ENCODE measurements at places on chromosomes 1 and 21. TPM values are rescaled to one million over a fixed set of nuclear protein-coding genes. Genes with fewer than 3 reads are reported as not detected.

S100A7 gene
- not detected for total RNA-seq

DNA sequence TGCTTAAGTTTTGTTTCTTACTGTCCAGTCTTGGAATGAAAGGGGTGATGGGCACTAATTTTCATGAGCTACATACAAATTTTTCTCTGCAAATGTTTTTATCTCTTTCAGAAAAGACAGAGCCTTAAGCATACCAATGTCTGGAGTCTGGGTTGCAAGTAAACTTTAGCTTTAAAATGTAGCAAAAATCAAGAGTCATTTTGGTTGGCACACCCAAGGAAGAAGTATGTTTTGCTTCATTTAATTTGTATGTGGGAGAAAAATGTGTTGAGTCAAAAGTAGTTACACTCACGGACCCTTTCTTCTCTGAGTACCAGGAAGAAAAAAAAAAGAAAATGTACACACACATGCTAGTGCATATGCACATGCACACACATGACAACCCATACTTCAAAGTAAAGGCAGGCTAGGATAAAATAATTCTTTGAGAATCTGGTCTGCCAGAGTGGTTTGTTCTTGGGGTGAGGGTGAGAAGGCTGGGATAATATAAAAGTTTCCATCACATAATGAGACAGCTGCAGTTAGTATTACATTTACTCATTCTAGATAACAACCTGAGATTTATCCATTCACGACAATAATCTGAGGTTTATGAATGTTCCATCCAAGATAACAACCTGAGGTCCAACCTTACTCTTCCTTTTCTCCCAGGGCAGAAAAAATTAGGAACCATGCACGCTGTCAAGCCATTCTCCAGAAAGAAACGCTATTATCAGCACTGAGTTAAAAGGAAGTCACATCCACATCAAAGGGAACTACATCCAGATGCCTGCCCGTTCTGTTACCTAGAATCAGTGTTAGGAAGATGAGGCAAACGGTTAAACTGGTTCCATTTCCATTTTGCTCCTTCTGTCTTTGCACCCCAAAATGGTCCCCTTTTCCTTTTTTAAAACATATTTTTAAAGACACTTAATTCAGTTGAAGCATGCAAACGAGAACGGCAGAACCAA, 9.3 kb downstream of the DPYD start:
- DNase-seq: no peak

- no peak for DNase-seq
These were observed 144.2 kb upstream of the POGK start for GRCh38 chr1:166695115-166695514.

DNA sequence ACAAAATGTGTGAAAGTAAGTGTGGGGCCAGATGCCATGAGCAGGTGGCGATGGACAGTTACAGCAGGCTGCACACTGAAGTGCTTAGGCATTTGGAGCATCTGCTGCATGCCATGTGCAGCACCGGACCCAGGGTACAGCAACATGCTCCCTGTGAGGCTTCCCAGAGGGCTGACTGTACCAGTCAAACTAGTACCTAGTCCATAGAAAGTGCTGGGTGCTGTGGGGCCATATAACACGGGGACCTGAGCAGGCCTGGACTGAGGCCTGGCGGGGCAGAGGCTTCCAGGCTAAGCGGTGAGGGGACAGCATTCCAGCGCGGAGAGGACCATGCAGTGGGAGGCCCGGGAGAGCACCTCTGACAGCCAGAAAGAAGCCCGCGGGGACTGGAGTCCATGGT, 29.9 kb upstream of the PKP1 start:
- no peak for DNase-seq

- DNase-seq: peak; percentile 79
These were observed 4.1 kb upstream of the TRAF3IP3 start for GRCh38 chr1:209751627-209752231.

- no peak for DNase-seq
These were observed 79.4 kb upstream of the ACTL8 start for GRCh38 chr1:17675744-17676143.

DNA sequence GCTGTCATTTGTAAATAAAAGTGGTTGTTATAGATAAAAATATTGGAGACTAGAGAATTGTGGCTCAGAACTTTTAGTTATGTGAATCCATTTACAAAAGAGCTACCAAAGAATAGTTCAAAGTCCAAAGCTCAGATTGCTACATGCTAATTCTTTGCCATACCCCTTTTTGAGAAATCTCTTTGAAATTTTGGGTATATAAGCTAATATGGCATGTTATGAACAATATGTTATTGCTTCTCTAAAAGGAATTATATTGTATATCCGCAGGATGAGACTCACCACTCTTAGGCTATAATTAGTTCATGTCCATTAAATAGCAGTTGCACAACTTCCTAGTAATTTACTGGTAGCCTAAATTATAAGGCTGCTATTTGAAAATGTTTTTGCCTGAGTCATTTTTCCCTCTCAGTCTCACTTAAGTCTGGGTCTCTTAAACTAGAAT, 178.0 kb downstream of the ZNF281 start:
- no peak for DNase-seq
